ENCODE measurements at places on chromosomes 5 and 9.
A peak's percentile ranks its signal among the peaks of the same experiment; 100 is the strongest.

DNA sequence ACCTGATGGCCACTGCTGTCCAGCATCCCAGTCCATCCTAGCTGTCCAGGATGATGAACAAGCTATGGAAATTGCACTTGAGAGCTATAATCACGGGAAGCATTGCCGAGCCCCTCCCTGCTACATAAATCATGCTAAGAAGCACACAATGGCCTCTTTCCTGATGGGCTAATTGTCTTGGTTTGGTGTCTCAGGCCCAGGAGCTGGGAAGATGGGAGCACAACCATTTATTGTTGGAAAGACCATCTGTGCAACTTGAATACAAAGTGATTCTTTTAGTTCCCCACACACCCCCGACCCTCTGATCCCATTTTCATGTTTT is 80.4 kb downstream of the RGS3 start:
- DNase-seq: no peak

- DNase-seq: peak; percentile 67
These were observed at the start of gene LTC4S for GRCh38 chr5:179793468-179794139. Gene LTC4S (plus strand): TSS chr5:179793986. CDS start chr5:179794081, 95 bp downstream.

DNA sequence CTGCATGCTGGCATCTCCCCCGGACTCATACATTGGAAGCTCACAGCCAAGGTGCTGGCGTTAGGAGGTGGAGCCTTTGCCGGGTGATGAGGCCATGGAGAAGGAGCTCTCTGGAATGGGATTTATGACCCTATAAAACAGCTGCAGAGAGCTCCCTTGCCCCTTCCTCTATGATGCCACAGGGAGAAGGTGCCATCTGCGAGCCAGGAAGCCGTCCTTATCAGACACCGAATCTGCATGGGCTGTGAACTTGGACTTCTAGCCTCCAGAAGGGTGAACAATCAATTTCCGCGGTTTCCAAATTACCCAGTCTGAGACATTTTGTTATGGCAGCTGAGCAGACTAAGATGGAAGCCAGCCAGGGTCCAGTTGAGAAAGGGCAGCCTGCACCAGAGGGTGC is 381.2 kb upstream of the IRX1 start:
- DNase-seq: no peak

GRCh38 chr5:89595056-89595455 is 712.1 kb upstream of the MEF2C start:
- no peak for DNase-seq

DNA sequence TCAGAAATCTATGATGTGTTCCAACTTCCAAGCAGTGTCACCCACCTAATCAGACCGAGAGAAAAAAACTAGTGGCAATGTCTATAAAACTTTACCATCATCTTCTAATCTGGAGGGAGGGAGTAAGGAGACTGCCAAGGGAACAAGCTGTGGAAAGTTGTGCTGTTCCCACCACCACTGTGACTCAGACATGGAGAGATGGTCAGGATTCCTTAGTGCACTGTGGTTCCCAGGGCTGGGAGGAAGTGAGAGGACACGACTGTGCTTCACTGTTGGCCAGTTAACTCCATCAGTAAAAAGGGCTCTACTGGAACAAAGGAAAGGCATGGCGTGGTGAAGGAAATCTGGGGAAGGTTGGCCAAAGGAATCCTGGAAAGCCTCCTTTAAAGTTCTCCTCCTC is 18.8 kb downstream of the TICAM2 start:
- no peak for DNase-seq

- no peak for DNase-seq
These were observed 439.1 kb downstream of the RAB3C start for GRCh38 chr5:59021837-59022514.

- no peak for DNase-seq
These were observed 32.4 kb upstream of the C5orf24 start for GRCh38 chr5:134813407-134813806.

- DNase-seq: no peak
These were observed 21.1 kb downstream of the CPEB4 start for GRCh38 chr5:173909199-173909598.

GRCh38 chr5:179820127-179820482 is 600 bp upstream of the SQSTM1 start:
- DNase-seq: no peak

- no peak for DNase-seq
These were observed 244.9 kb upstream of the MVB12B start for GRCh38 chr9:126081746-126082145.

GRCh38 chr9:12290166-12290869 is 402.9 kb upstream of the TYRP1 start:
- DNase-seq: no peak

- DNase-seq: no peak
These were observed 178.3 kb downstream of the AOPEP start for GRCh38 chr9:94904806-94905205.

- DNase-seq: no peak
These were observed 20.8 kb downstream of the FREM1 start for GRCh38 chr9:14889451-14889850.

- no peak for DNase-seq
These were observed 232.2 kb downstream of the DENND1A start for GRCh38 chr9:123697686-123698085.

GRCh38 chr5:66958201-66958979 is 238.2 kb downstream of the CD180 start:
- no peak for DNase-seq

DNA sequence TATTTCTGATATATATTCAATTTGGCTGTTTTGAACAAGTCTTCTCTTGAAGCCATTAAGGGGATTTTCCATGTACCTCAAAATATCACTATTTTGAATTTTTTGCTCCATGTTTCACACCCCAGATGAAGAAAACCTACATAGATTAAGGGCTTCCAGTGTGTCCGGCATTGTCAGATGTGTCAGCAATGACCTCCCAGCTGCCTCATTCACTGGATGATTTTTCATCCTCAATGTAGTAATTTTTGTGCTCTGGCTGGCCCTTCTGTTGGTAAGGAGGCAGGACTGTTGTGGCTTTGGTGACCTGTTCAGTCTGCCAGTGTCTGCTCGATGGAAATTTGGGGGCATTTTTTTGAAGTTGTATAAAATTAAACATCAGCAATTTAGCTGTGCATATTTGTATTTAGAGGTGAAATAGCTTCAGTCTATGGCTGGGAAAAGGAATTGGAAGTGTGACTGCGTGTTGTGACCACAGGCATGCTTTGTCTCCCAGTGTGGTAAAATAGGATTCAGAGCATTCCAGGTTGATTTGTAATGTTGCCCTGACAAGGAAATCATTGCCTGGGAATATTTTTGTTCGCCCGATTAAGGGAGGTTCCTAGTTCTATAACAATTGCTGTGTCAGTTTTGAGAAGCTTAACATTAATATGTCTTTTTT is 312.4 kb downstream of the ARHGEF28 start:
- no peak for DNase-seq

GRCh38 chr5:539469-540070 is 15.3 kb upstream of the SLC9A3 start:
- DNase-seq: no peak

DNA sequence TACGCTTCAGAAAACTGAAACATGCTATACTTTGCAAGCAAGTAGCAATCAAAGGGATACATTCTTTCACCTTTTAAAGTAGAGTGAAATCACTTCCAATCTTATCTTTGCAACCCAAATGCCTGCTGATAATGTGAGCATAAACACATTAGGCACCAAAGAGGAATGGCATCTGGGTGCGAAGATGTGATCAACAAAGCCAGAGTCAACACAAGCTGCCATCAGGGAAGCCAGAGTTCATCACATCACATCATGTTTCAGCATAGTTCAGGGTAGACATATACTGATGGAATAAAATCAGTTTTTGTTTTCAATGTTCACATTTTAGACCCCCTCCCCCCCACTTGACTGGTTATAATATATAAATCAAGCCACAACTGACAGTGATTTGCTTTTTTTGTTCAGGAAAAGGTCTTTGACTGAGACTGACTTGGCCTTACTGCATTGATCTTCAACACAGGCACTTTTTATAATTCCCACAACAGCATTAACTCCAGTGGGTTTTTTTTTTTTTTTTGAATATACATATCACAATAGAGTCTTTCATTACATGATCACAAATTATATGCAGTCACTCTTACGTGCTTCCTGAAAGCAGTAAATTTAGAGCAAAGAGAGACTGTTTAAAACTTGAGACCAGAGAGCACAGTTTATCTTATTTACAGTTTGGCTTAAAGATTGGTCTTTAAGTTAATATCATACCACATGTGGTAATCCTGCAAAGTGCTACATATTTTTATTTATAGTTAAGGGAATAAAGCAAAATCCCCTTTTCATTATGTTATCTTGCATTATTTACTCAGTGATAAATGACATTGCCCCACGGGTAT is 20.3 kb downstream of the AOPEP start:
- DNase-seq: no peak
